ENCODE measurements at places on chromosomes 11 and 22.

DNA sequence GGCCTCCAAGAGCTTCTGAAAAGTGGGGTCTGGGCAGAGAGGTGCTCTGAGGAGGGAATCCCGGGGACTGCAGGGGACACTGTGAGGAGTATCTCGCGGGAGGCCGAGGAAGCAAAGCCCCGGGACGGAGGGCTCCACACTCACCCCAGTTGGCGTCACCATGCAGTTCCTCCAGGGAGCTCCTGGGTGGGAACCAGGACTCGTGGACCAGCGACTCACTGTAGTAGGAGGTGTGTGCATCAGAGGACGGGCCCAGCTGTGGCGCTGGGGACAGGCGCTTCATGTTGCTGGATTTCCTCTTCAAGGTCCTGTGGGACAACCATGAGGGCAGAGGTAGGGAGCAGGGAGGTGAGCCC is 4.8 kb downstream of the SUN2 start:
- no peak for DNase-seq

- DNase-seq: no peak
Measured at GRCh38 chr11:44661311-44661717, 65.4 kb upstream of the TSPAN18 start.

GRCh38 chr22:19644314-19645223 is 69.7 kb upstream of the SEPTIN5 start:
- DNase-seq: no peak

GRCh38 chr22:30220338-30221012 is 26.1 kb downstream of the LIF start:
- no peak for DNase-seq

DNA sequence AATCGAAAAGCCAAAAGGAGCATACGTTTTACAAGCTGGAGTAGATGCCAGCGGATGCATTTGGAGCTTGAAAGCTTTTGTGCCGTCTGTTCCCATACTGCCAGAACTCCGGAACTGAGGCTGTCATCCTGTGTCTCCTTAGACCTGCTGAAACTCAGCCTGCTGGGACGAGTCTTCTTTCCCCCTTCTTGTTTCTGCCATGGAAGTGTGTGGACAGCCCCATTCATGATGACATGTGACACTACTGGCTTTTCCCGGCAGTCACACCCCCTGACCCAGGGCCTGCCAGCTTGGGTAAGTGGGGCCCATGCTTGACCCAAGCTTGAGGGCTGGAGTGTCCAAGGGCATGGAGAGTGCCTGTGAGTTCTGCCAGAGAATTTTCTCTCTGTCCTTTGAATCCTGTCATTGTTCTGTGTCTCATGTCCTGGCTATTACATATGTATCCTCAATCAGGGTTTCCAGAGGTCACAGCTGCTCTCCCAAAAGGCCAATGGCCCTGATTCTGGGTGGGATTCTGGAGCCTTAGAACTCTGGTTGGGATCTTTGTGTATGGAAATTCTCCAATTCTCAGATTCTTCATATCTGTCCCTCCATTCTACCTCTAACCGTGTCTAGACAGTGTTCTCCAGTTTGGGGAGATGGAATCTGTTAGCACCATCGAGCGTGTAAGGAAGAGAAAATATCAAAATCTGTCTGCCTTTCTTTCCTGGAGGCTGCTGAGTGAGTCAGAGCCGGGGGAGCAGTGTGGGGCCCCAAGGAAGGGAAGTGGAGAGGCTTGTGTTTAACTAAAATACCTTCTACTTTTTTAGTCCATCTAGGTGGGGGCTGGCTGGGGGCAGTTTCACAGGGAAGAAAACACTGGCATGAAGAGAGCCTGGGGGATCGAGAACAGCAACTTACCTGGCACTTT is 73.2 kb downstream of the KIAA1671 start:
- DNase-seq: no peak

- no peak for DNase-seq
Measured at GRCh38 chr22:49322231-49322630, 505.4 kb downstream of the BRD1 start.

- no peak for DNase-seq
Measured at GRCh38 chr11:14346303-14346955, 12.6 kb downstream of the RRAS2 start.

DNA sequence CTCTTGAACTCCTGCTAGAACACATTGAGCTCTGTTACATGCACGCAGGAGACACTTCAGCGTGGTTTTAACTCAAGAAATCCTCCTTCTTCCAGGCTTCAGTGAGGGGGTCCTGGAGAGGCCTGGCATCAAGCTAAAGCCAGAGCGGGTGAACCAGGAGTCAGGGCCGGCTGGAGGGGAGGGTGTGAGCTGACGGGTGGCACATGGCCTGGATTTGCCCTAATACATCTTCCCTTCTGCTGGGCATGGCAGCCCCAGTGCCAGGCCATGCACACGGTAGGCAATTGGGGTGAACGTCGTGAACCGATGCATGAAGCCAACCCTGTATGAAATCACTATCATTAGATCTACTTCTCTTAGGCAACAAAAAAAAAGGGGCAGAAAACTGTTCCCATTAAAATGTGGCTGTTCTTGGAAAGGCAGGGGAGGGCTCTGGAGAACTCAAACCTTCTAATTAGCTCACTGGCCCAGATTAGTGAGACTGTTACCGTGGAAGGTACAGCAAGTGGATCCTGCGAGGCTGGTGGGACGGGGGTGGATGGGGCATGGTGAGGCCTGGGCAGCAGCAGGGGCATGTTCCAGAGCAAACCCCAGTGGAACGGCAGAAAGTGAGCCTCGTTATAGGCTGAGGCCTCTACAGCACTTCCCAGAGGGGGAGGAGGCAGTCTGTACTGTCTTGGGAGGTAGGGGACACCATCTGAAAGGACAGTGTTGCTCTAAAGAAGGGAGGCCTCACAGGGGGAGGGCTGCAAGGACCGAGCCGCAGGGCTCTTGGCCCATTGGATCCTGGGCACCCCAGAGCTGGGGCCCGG is 10.6 kb downstream of the IFT27 start:
- no peak for DNase-seq

GRCh38 chr11:117629146-117629545 is 167.9 kb downstream of the DSCAML1 start:
- DNase-seq: no peak

GRCh38 chr11:10294290-10294953 is 403 bp upstream of the SBF2 start:
- no peak for DNase-seq

GRCh38 chr22:37303821-37304274 is 21.5 kb downstream of the CYTH4 start:
- DNase-seq: no peak

DNA sequence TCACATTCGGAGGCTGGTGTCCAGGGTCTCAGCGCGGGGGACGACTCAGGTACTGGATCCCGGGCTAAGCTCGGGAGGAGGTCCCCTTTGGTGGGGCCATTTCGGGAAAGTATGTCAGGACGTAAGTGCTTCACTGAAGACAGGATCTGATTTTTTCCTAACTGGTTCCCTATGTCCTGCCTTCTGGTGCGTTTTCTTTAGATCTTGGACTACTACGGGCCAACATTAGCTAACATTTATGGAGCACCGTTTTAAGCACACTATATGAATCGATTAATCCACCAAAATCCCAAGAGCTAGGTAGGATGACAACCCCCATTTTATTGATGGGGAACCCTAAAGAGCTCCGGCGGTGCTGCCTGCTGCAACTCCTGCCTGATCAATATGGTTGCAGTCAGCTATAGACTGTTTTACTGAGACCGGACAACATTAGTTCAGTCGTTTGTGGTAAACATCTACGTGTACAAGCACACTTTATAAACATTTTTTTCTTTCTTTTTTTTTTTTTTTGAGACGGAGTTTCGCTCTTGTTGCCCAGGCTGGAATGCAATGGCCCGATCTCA is 17.0 kb upstream of the WDR74 start:
- DNase-seq: no peak

DNA sequence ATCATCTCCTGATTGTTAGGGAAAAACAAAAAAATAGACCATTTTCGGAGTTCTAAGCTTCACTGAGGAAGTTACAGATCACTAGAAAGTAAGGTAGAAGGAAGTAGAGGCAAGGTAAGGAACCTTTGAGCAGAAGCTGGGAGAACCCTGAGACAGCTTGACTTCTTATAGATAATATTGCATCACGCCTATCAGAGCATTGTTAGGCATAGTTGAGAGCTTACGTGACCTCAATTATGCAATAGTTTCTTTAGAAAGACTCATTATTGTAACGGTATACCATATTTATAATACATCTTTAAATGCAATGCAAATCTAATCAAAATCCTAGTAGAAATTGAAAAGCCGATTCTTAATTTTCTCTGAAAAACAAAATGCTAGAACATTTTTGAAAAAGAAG is 4.9 kb downstream of the TBRG1 start:
- DNase-seq: no peak

DNA sequence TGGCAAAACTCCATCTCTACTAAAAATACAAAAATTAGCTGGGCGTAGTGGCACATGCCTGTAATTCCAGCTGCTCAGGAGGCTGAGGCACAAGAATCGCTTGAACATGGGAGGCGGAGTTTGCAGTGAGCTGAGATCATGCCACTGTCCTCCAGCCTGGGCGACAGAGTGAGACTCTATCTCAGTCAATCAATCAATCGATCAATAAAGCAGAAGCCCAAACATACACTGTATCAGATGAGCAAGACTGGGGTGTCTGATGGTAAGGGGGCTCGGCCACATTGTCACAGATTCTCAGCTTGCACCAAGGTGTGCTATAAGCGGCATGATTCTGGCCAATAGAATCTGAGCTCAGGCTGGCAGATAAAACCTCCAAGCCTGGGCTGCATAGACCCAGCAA is 261.1 kb downstream of the BUD13 start:
- no peak for DNase-seq

GRCh38 chr11:83299681-83300080 is 13.5 kb upstream of the CCDC90B start:
- DNase-seq: no peak

GRCh38 chr11:107272561-107272960 is 185.1 kb downstream of the CWF19L2 start:
- DNase-seq: no peak

DNA sequence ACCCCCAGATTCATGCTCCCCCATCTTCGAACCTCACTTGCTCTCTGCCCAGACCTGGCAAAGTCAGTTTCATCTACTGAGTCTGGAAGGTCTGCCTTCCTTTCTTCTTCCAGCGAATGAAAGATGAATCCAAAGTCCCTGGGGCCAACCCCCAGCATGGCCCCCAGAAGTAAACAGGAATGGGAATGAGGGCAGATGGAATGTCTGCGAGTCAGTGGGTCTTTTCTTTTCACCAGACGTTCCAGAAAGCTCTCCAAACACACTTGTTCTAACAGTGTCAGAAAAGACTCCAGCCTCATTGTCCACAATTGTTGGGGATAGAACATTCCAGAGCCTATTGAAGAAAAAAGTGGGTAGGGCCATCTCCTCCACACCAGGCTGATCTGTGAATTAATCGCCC is 28.6 kb downstream of the RIBC2 start:
- no peak for DNase-seq

DNA sequence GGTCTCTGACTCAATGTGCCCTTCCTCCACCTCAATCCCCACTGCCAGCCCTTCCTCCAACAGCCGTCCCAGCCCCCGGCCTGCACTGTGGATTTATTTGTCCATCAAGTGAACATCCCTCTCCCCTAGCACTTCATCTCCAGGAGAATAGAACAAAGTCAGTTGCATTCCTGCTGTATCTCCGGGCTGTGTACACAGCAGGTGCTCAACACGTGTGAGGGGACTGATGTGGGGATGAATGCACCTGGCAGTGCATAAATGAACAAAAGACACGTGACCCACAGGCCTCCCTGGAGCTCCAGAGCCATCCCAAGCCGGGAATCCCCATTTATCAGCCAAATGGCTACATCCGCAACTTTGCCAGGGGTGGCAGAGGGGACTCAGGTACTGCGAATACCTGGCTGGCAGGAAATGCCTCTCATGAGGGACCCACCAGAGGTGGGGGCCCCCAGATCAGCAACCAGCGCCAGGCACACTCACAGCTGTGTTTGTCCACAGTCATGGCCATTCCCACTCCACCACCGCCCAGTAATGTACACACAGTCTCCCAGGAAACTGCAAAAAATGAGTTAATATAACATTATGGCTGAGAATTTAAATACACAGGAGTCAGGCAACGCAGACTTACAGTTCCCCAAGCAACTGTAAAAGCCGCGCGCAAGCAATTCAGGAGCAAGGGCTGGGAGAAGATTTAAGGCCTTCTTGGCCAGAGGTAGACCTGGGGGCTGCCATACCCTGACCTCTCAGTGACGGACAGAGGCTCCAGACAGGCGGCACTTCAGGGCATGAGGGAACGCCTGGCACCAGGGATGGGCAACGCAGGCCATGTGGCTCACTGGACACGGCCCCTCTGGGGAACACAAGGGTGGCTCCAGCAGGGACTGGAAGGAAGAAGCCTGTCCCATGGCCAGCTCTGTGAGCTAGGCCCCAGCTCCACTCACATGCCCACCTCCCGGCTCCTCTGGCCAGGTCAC is 50.3 kb upstream of the TCF20 start:
- DNase-seq: no peak

DNA sequence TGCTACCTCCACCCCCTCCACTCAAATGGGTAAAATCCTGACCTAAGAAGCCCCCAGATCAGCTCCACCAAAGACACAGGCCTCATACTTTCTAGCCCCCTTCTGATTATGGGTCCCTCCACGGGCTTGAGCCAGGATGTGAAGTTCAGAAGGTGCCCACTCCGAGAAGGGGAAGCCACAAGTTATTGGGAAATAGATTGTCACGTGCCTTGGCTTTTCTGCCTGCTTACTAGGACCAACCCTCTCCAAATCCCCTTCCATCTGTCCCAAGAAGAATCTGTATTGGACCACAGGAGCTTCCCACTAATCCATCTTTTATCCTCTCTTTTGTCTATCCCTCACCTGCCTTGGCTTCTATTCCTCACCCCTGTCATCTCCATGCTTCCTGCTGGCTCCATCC is 3.0 kb upstream of the NRGN start:
- no peak for DNase-seq

DNA sequence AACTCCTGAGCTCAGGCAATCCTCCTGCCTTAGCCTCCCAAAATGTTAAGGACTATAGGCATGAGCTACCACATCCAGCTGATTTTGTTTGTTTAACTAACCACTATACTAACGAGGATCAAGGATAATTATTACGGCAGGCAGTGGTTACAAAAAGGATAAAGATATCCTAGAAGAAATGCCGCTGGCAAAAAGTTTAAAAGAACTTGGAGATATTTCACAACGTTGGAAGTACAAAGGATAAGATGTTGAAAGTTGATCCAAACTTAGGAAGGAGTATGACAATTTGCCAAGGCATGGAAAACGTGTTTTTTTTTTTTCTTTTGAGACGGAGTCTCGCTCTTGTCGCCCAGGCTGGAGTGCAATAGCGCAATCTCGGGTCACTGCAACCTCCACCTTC is 13.4 kb downstream of the AP5B1 start:
- DNase-seq: no peak

- peak; percentile 4 for DNase-seq
Measured at GRCh38 chr11:14308114-14308896, 50.7 kb downstream of the RRAS2 start.

All from hematopoietic multipotent progenitor cell treated with erythropoietin and hydrocortisone succinate and interleukin-3 and kit ligand, for 15 days (in vitro differentiated cells).